ENCODE measurements at places on chromosomes 5 and 9.

DNA sequence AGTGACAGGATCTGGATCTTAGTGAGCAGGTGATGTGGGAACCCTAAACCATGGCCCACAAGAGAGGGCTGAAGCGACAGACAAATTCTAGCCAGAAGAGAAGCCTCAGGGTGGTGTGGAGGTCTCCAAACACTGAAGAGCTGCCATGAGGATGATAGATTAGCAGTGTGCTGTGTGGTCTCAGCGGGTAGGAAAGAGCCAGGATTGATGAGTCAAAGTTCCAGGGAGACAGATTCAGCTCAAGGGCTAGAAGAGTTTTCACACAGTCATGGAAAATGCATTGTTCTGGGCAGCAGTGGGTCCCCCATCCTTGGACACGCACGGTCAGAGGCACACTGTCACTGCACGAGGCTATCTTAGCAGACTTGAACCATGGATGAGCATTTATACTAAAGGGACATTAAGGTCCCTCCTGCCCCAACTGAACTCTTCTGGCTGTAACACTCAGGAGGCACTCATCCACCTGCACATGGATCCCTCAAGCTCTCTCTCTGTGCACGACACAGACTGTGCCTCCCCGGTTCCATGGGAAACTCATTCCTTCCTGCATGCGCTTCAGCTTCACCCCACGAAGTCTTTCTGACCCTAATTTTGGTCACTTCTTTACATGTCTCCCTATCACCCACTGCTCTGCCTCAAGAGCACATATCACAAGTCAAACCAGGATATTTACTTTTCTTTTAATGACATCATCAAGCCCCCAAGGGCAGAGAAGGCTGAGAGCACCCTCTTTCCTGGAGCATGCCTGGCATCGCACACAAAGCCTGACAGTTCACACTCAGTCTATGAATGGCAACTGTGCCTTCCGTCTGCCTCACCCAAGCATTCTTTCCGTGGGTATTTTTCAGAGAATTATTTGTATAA lies 84.8 kb downstream of the TLE1 start:
- no peak for DNase-seq

- DNase-seq, result no peak
These were observed 19.6 kb downstream of the SH2D3C start for GRCh38 chr9:127758843-127759242.

DNA sequence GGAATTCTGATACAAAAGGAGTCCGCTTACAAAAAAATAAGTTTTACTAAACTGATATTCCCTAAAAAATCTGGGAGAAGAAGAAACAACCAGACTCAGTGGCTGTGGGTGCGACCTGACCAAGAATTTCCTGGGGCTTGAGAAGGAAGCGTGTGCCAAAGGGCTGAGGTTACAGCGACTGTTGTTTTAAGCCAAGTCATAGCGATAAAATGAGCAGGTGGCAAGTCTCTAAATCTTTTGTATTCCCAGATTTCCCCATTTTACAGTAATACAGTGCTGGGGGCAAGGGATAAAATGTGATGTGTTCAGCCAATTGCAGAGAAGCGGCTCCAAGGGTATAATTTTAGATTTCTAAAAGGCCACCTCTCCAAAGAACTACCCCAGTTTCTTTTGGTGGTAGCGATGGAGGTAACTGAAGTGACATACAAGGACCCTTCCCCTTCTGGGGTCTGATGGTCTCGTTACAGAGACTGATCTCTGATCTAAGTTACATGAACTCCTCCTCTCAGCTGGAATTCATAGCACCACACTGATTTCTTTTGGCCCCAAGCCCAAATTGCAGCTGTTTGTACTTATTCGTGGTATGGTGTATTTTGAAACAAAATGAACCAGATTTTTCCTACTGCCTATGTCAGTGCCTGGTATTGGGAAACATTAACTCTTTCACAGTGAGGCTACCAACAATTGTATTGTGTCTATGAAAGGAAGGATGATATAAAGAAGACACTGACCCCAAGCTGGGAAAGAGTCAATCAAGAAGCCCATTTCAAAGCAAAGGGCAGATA lies 41.6 kb downstream of the LPAR1 start:
- DNase-seq, result no peak

- no peak for DNase-seq
These were observed 1.1 kb upstream of the BNC2 start for GRCh38 chr9:16871336-16872151.

DNA sequence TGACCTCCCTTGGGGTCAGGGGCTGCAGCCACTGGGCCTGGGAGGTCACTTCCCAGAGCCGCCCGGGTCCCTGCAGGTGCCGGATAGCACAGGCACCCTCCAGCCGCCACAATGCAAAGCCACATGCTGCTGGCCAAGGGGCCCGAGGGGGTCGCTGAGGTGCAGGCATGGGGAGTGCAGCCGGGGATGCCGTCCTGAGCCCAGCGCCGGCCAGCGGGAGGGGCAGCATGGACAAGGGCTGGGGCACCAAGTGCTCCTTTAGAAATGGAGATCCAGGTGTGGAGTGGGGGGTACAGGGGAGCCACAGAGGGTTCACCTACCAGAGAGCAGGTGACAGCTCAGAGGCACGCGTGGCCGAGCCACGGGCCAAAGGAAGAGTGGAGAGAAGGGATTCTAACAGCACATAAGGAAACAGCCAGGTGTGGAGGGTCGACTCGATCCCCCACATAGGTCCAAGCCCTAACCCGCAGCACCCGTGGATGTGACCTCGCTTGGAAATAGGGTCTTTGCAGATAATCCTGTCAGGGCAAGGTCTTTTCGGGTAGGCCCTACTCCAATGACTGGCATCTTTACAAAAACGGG lies 24.7 kb downstream of the ZDHHC11B start:
- no peak for DNase-seq

- DNase-seq, result no peak
These were observed 1802.2 kb upstream of the ACO1 start for GRCh38 chr9:30582240-30582639.

GRCh38 chr5:7667216-7667767 lies 183.6 kb downstream of the CFAP90 start:
- DNase-seq, result no peak
